ENCODE measurements at places on chromosomes 1 and 21. TPM values are rescaled to one million over a fixed set of nuclear protein-coding genes. Genes with fewer than 3 reads are reported as not detected.

Gene BCAN
- polyA plus RNA-seq: not detected

- DNase-seq: no peak
These were observed 30.7 kb downstream of the RPAP2 start for GRCh38 chr1:92329347-92330129.

Gene BTG3
- 6.8 TPM for polyA plus RNA-seq

GRCh38 chr1:209659909-209660308 is 7.7 kb upstream of the LAMB3 start:
- DNase-seq: no peak

Gene ALX3
- 0.09 TPM for polyA plus RNA-seq

Gene CASQ2
- polyA plus RNA-seq: 1.9 TPM

- DNase-seq: no peak
These were observed 387.6 kb downstream of the CAMTA1 start for GRCh38 chr1:7172804-7173203.

DNA sequence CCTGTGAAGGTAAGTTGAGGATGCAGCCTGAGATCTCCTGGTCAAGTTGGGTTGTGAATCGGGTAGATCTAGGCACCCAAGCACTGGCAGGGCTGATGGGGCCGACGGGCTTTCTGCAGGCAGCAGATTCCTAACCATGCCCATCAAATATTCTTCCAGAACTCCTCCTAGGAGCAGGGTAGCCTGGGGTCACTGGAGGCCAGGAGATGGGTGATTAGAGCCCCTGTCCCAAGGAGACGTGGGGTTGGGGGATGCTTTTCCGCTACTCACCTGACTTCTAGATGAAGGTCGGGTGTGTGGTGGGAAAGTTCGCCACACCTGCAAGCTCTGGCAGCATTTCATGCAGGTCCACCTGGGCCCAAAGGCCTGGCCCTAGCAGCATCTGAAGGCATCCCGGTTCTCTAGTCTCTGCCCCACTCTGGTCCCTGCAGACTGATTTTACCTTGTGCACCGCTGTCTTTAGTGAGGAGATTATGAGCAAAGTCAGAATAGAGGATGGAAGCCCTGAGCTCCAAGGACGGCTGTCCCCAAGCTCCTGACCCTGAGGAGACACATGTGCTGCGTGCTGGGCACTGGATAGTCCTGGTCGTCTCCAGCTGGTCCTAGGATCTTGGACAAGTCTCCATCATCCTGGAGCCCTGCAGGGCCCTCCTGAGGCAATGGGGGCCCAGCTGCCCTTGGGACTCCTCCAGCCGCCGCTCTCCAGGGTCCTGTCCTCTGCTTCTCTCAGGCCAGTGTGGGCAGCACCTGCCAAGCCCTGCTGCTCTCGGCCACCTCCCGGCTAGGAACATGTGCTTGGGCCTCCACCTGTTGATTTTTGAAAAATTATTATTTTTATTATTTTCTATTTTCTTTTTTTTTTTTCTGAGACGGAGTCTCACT is 21.8 kb upstream of the C2CD2 start:
- DNase-seq: no peak

GRCh38 chr1:101667761-101668160 is 329.0 kb downstream of the OLFM3 start:
- no peak for DNase-seq

DNA sequence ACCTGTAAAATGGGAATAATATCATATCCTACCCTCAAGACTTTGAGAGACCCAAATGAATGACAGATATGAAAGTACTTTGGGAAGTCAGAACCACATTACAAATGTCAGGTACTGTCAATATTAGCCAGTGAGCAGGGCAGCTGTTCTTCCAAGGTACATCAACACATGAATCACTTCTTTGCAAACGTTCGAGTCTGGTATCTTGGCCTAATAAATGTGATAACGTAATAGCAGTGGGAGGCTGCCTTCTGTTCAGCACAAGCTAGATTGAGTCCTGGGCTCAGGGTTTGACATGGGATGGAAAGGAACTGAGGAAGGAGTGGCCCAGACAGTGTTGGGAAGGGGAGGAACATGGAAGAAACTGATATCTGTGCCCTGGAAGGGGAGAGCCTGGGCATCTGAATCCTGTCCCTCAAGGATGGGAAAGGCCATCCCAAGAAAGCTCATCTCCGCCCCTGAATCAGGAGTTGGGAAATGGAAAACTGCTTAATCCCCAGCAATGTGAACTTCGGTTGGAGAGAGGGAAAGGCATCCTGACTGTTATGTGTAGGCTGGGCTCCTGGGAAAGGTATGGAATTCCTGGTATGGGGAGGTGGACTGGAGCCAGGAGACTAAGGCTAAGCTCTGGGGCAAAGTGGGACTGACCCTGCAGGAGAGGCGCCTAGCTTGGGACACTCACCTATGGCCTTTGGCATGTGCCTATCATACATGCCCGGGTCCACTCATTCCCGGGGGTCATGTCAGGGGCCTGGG is 14.3 kb downstream of the KCNC4 start:
- no peak for DNase-seq

DNA sequence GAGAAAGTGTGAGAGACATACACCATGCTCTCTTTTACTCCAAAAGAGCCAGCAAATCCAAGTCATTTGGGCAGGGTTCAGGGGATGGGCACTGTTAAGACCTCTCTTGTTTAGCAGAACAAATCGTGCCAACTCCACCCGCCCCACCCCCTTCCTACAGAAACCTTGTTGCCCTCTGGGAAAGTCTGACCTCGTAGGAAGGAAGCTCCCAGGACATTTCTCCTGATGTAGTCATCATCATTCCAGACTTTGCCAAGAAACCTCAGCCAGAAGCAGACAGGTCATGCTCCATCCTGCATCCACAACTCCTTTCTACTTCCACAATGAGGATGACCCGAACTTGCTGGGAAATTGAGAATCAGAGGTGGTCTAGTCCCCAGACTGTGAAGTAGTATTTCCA is 57.7 kb downstream of the UBE2T start:
- no peak for DNase-seq

Gene ANGPTL3
- 19.5 TPM for polyA plus RNA-seq

Gene CD53
- 9.6 TPM for polyA plus RNA-seq

DNA sequence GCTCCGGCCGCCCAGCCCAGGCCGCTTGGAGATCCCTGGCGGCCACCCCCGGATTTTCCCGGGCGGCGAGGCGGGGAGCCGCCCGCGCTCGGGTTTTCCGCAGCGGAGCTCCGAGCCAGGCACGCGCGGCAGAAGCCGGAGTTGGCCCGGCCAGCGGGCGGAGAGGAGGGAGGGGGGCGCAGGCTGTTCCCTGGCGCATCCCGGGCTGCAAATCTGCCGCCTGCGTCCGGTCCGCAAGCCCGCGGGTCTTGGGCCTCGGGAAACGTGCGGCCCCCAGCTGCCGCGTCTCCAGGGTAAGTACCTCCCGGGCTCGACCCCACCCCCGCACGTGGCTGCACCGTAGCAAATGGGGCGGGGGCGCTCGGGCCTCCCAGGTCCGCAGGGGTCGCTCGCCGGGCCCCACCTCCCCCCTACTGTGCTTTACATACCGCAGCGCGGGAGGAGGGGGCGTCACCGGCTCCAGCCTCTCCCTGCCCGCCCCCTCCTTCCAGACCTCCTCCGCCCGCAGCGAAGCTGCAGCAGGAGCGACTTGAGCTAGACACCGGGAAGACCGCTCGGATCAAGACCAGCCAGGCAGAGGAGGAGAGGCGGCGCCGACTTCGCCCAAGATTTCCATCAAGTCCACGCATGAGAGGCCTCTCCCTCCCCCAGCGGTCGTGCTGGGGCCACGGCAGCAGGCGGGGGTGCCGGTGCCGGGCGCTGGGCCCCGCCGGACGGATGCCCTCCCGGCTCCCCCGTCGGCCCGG is 1.6 kb downstream of the TMEM200B start:
- DNase-seq: peak; percentile 59

- DNase-seq: no peak
These were observed 78.6 kb downstream of the MORN1 start for GRCh38 chr1:2312515-2313301.

GRCh38 chr1:163168053-163168452 is 34.7 kb downstream of the RGS5 start:
- no peak for DNase-seq

DNA sequence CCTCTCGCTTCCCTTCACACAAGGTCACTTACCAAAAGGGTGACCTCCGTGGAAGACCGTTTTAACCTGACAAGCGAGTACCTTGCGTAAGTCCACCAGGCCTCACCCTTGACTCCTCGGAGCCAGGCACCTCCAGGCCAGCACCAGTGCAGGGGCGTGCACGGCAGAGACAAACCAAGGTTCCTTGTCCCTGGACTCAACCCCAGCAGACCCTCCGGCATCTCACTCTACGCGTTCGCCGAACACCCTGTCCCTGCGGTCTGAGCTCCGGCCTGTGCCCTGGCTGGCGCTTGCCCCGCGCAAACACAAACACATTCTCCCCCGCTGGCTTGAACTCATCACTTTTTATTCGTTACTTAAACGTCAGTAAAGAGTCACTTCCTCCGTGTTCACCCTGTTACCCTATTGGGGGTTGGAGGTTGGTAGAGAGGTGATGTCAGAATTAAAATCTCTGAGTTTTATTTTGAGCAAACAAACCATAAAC is 4.5 kb downstream of the TBX15 start:
- no peak for DNase-seq

Gene C1orf115
- 456 TPM for polyA plus RNA-seq

DNA sequence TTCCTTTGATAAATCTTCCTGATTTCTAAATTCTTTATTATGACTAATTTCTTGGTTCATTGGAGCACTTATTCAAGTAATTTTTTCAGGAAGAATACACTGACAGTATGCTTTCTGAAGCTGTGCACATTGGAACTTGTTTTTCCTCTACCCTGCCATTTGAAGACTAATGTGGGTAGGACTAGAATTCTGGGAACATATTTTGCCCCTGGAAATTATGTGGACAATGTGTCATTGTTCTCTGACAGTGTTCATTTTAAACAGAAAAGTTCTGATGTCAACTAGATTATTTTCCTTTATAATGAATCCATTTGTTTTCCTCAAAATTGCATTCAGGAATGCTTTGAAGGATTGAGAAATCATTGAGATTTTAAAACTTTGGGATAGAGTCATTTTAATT is 34.8 kb upstream of the ST6GALNAC5 start:
- DNase-seq: no peak

- no peak for DNase-seq
These were observed 47.9 kb upstream of the BCAR3 start for GRCh38 chr1:93729502-93729901.

Gene FAM163A
- 1.6 TPM for polyA plus RNA-seq

DNA sequence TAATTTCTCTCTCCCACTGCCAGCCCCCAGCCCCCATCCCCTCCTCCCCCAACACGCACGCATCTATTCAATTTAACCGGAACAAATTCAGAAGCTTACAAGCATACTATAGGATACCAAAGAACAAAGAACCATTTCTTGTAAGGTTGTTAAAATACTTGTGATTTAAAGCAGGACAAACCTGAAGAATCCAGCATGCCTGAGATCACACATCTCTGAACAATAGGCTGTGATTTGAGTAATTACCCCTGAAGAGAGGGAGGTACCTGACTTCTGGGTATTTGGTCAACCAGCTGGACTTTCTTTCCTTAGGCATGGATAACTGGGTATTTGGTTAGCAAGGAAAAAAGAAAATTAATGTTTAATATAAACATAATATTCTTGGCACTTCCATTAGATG is 105.1 kb downstream of the NMNAT2 start:
- no peak for DNase-seq

GRCh38 chr21:38834725-38835124 is 29.0 kb downstream of the ETS2 start:
- no peak for DNase-seq

GRCh38 chr1:98761219-98761865 is 99.8 kb downstream of the SNX7 start:
- peak; percentile 31 for DNase-seq

DNA sequence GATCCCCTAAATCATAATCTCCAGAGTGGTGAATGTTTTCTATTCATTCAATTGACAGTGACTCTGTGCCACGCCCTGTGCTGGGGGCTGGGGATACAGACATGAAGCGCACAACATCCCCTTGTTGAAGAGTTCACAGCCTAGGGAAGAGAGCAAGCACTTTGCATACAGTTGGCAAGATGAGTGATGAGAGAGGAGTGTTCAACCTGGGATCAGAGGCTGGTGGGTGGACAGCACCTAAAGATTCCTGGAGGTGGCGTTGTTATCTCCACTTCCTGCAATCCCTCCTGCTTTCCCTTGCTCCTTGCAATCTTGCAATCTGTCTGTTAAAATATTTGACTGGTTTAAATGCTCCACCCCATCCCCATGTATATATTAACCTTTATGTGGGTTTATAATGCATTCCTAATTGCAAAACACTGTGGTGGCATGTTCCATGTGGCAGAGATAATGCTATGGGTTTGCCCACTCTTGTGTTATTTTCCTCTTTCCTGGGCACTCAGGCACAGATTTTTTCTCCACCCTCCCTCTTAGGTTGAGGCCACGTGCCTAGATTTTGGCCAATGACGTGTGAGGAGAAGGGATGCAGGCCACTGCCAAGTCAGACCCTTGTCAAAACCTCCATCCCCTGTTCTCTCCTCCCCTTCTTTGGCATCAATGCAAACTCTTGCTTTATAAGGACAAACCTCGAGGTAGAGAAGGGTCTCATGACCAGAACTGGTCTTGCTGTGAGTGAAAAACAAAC is 36.2 kb upstream of the GADD45A start:
- DNase-seq: no peak

Gene TMIGD3
- polyA plus RNA-seq: 2.0 TPM

- DNase-seq: peak; percentile 94
These were observed 13.2 kb downstream of the AGRN start for GRCh38 chr1:1033009-1033587.

DNA sequence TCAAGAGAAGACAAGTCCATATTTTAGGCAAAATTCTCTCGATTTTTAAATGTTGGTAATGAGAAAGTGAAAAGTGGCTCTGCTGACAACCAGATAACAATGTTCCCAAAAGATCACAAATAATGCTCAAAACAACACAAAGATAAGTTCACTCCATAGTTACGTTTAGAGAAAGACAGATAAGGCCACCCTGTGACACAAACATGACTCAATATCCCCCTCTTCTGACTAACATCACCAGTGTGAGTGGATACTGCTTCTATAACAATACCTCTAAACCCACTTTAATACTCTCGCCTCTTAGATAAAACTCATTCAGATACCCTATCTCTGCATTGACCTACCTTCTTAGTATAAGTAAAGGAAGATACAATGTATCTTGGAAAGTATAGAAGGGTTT is 51.2 kb upstream of the RGS7 start:
- DNase-seq: no peak

GRCh38 chr1:201675143-201675542 is 136.2 kb downstream of the NAV1 start:
- DNase-seq: no peak

Gene RASAL2
- 23.5 TPM for polyA plus RNA-seq

- DNase-seq: peak; percentile 58
These were observed 1.5 kb downstream of the RGS2 start for GRCh38 chr1:192810253-192810880.

GRCh38 chr1:19066874-19067181 is 110.4 kb upstream of the IFFO2 start:
- no peak for DNase-seq

Gene ABCA4
- 4.3 TPM for polyA plus RNA-seq

Gene VSIG8
- not detected for polyA plus RNA-seq
